ENCODE measurements at places on chromosomes 3 and 15.

GRCh38 chr15:93897377-93897776 is 334.0 kb upstream of the MCTP2 start:
- no peak for DNase-seq

- DNase-seq = no peak
These were observed 2.3 kb downstream of the FBXL22 start for GRCh38 chr15:63599401-63600000.

GRCh38 chr15:69316291-69316690 is 17.6 kb downstream of the PAQR5 start:
- no peak for DNase-seq

DNA sequence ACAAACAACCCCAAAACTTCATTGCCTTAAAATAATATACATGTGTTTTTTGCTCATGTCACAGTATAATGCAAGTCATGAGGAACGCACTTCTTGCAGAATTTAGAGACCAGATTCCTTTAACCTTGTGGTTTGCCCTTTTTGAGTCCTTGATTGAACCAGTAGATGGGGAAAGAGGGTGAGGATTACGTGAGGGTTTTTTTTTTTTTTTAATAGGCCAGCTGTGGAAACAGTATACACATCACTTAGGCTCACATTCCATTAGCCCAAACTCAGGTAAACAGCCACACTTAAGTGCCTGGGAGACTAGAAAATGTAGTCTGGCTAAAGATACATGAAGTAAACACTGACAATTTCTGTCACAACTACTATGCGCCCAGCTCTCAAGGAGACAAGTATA is 114.9 kb upstream of the MLF1 start:
- no peak for DNase-seq

DNA sequence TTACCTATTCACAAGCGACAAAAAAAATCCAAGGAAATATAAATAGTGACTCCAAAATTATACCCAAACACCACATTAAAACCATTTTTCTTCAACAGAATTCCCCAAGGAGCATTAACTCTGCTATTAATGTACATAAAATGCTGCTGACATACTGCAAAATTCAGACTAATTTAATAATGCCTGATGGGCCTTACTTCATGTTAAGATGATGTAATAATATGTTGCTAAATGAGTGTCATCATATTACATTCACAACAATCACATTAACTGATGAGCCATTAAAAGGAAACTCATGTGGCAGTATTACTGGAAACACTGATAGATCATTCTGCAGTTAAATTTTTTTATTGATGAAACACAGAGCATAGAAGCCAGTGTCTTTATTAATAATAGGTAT is 204.9 kb upstream of the CGNL1 start:
- no peak for DNase-seq

Data from stimulated activated CD8-positive, alpha-beta memory T cell treated with anti-CD3 and anti-CD28 coated beads, Interleukin-4, amount 100 ng/mL, for 1 hour (primary cell).